ENCODE measurements at places on chromosomes 7 and 10. TPM values are rescaled to one million over a fixed set of nuclear protein-coding genes. Genes with fewer than 3 reads are reported as not detected.

Gene PTER
- total RNA-seq: 7.3 TPM

- DNase-seq: no peak
Observed at GRCh38 chr7:103396471-103396870, 49.0 kb downstream of the PSMC2 start.

DNA sequence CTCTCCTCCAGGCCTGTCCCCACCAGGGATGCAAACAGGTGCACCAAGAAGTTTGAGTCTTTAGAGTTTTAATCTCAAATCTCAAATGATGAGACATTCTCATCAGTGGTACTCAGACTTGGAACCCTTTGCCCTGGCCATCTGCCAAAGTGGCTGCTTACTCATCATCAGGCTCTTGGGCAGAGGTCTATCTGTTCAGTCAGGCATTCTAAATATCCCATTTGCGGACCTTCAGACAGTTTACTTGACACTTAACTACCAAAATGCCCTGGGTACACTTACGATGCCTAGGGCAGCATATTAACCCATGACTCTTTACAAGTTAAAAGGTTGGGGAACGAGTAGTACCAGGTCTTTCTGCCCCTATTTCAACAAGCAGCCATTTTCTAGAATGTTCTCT lies 61.2 kb upstream of the YAE1 start:
- no peak for DNase-seq

DNA sequence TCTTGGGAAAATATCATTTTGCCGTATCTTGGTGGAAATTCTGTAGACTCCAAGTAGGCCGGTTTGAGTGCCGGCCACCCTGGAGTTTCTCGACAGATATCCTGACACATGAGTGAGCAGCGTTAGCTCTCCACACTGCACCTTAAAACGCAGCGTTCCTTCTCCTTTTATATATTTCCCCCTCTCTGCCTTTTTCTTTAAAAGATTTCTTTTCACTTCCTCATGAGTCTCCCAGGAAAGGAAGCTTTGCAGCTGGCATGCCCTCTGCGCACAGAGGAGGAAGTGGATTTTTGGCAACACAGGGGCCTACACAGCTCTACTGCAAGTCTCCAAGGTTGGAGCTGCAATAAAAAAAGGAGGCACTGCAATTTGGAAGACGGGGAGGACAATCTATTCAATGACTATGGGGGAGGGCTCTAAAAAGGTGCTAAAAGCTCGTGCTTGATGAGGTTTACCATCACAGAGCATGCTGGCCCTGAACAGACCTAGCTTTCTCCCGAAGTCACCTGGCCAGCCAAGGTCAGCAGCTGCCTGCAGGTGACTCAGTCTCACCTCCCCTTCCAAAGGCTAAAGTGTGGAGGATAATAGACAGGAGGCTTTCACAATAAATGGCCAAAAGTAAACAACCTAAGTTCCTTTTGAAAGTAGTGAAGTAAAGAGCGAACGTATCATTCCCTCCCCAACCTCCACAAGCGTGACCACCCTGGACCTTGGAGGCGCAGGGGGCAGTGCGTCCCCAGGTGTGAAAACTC lies 252.8 kb downstream of the ZMYND11 start:
- no peak for DNase-seq

All from neural crest cell (in vitro differentiated cells).